ENCODE measurements at places on chromosomes 13 and 19. TPM values are rescaled to one million over a fixed set of nuclear protein-coding genes. Genes with fewer than 3 reads are reported as not detected.

FDX2 gene
- total RNA-seq, result 45.9 TPM

DNA sequence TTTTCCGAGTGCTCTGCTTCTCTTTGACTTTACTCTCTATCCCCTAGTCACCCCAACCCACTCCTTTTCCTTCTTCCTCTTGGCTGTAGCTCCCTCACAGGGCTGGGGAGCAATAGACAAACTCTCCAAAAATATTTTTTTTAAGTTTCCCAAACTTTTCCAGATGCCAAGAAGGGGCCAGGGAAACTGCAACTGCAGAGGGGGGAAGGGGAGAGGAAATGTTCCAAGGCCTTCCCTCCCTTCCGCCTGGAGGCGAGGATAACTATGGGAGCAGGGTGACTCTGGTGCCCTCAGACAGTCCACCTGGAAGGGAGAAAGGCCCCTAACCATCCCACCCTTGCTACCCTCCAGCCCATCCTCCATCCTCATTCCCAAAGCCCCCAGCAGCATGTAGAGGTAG, 49.4 kb downstream of the LYL1 start:
- DNase-seq, result no peak
- H3K36me3 ChIP-seq, result no peaks in the 10 kb centered on the region
- no peak overlapping the region for H3K4me3 ChIP-seq
- peak overlapping the region; percentile 97 for H3K27ac ChIP-seq

DNA sequence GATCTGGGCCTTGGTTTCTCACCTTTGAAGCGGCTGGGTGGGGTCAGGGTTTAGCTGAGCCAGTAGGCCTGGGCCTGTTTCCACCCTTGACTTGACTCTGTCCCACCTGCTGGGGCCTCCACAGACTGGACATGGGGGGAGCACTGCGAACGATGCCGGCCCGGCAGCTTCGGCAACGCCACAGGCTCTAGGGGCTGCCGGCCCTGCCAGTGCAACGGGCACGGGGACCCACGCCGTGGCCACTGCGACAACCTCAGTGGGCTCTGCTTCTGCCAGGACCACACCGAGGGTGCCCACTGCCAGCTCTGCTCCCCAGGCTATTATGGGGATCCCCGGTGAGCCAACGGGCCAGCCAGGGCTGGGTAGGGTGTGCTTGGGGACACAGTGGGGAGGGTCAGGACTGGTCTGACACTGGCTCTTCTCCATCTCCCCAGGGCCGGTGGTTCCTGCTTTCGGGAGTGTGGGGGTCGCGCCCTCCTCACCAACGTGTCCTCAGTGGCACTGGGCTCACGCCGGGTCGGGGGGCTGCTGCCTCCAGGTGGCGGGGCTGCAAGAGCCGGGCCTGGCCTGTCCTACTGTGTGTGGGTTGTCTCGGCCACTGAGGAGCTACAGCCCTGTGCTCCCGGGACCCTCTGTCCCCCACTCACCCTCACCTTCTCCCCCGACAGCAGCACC, 28.0 kb downstream of the MEGF8 start:
- DNase-seq, result no peak
- H3K27me3 ChIP-seq, result no peaks in the 10 kb centered on the region
- H3K4me3 ChIP-seq, result no peak overlapping the region
- H3K4me1 ChIP-seq, result no peaks in the 10 kb centered on the region
- peaks cover 20% of the 10 kb centered on the region for H3K36me3 ChIP-seq
- no peak overlapping the region for H3K27ac ChIP-seq

DNA sequence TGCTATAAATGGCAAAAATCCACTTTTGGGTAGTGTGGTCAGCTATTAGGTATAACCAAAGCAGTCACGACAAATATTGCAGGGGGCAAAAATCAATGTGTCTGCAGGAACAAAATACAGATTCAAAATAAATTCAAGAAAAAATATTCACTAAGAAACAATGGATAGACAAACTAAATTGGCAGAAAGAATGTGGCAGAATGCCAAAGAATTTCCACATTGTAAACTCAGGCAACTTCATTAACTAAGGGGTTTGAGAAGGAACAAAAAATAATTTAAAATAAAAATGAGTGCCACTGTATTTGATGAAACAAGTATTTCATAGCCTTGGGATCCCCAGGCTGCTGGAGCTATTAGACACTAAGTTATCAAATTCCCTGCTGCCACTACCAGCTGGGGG, 193.1 kb downstream of the VWA8 start:
- no peak overlapping the region for H3K4me3 ChIP-seq
- H3K4me1 ChIP-seq, result no peaks in the 10 kb centered on the region
- DNase-seq, result no peak
- no peaks in the 10 kb centered on the region for H3K36me3 ChIP-seq
- H3K27ac ChIP-seq, result no peak overlapping the region

DNA sequence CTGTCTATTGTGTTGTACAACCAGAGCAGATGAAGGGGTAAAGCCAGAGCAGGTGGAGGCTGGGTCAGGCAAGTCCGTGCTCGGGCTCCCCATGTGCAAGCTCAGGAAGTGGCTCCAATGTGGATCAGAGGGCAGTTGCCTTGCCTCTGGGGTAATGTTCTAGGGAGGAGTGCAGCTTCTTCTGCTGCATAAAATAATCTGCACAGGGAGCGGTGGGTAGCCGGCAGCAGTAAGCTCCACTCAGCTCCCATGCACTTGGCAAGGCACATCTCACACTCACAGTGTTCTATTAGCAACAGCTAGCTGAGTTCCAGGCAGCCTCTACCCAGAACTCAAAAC, 565.3 kb upstream of the SLITRK1 start:
- no peaks in the 10 kb centered on the region for H3K4me1 ChIP-seq
- no peak overlapping the region for H3K27ac ChIP-seq
- H3K27me3 ChIP-seq, result no peaks in the 10 kb centered on the region
- DNase-seq, result no peak
- H3K4me3 ChIP-seq, result no peak overlapping the region
- H3K36me3 ChIP-seq, result no peaks in the 10 kb centered on the region

DNA sequence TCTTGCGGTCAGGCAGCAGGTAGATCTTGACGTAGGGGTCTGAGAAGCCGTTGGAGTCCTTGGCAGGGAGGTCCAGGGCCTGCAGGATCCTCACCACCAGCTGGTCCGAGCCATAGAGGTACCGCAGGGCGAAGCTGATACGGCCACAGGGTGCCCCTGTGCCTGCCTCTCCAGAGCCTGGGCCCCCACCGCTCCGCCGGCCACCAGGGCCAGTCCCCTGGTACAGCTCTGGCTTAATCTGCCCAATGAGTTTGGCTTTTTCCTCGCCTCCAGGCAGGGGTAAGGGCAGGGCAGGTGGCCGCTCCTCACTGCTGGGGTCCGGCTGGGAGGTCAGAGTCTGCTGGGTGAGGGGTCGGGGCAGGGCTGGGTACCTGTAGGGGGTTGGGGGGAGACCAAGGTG, 9.9 kb downstream of the SYT3 start:
- H3K4me1 ChIP-seq, result no peaks in the 10 kb centered on the region
- no peaks in the 10 kb centered on the region for H3K27me3 ChIP-seq
- H3K4me3 ChIP-seq, result no peak overlapping the region
- no peak for DNase-seq
- no peaks in the 10 kb centered on the region for H3K36me3 ChIP-seq

JUNB gene
- 125 TPM for total RNA-seq

FXYD7 gene
- total RNA-seq, result not detected

DNA sequence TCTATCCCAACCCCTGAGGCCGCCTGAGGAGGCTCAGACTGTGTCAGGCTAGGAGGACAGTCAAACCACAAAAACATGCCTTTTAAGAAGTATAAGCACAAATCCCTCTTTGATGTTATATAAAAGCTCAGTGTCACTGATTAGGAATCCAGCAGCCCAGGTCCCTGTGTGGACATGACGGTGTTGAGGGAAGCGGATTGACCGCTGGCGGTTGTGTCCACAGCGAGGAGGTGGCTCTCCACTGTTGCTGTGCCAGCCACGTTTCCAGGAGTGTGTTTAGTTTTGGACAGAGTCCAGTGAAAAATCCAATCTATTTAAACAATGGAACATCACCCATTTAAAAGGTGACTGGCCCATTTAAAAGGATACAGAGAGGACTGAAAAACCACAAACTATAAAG, 7.5 kb upstream of the GJA3 start:
- no peaks in the 10 kb centered on the region for H3K27me3 ChIP-seq
- no peak overlapping the region for H3K4me3 ChIP-seq

- no peak overlapping the region for H3K4me3 ChIP-seq
- H3K4me1 ChIP-seq, result no peaks in the 10 kb centered on the region
- no peaks in the 10 kb centered on the region for H3K27me3 ChIP-seq
- peak overlapping the region; percentile 0 for H3K27ac ChIP-seq
- no peaks in the 10 kb centered on the region for H3K36me3 ChIP-seq
These were observed 23.8 kb downstream of the TEX101 start for GRCh38 chr19:43438291-43439031.

MYO9B gene
- 48.2 TPM for total RNA-seq

GRCh38 chr19:7373862-7374261, 25.1 kb downstream of the ARHGEF18 start:
- H3K4me1 ChIP-seq, result peaks cover 45% of the 10 kb centered on the region
- no peaks in the 10 kb centered on the region for H3K27me3 ChIP-seq
- no peak for DNase-seq

ZFP14 gene
- 13.3 TPM for total RNA-seq

GRCh38 chr13:98787996-98788395, 35.5 kb upstream of the SLC15A1 start:
- no peaks in the 10 kb centered on the region for H3K27me3 ChIP-seq
- no peak for DNase-seq
- no peak overlapping the region for H3K4me3 ChIP-seq
- H3K4me1 ChIP-seq, result no peaks in the 10 kb centered on the region

- H3K27ac ChIP-seq, result peak overlapping the region; percentile 71
- H3K4me3 ChIP-seq, result peak overlapping the region; percentile 45
- no peaks in the 10 kb centered on the region for H3K27me3 ChIP-seq
- DNase-seq, result no peak
These were observed 3.8 kb upstream of the RPL36 start for GRCh38 chr19:5686326-5686646.

DNA sequence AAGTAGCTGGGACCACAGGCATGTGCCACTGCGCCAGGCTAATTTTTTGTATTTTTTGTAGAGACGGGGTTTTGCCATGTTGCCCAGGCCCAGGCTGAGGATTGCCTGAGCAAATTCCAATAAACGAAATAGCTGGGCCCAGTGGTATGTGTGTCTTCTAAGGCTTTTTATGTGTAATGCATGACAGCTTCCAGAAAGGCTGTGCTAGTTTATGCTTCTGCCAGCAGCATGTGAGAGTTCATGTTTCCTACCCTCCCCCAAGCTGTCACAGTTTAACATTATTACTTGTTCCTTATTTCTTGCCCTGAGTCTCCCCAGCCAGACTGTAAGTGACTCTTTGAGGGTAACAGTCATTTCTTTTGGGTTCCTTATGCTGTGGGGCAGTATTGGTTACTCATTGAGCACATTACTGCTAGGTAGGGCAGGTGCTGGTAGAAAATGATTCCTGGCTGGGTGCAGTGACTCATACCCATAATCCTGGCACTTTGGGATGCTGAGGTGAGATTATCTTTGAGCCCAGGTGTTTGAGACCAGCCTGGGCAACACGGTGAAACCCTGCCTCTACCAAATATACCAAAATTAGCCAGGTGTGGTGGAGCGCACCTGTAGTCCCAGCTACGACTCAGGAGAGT, 13.6 kb downstream of the GPATCH1 start:
- H3K27me3 ChIP-seq, result no peaks in the 10 kb centered on the region
- no peak for DNase-seq
- no peak overlapping the region for H3K27ac ChIP-seq
- no peak overlapping the region for H3K4me3 ChIP-seq

JSRP1 gene
- total RNA-seq, result not detected

DNA sequence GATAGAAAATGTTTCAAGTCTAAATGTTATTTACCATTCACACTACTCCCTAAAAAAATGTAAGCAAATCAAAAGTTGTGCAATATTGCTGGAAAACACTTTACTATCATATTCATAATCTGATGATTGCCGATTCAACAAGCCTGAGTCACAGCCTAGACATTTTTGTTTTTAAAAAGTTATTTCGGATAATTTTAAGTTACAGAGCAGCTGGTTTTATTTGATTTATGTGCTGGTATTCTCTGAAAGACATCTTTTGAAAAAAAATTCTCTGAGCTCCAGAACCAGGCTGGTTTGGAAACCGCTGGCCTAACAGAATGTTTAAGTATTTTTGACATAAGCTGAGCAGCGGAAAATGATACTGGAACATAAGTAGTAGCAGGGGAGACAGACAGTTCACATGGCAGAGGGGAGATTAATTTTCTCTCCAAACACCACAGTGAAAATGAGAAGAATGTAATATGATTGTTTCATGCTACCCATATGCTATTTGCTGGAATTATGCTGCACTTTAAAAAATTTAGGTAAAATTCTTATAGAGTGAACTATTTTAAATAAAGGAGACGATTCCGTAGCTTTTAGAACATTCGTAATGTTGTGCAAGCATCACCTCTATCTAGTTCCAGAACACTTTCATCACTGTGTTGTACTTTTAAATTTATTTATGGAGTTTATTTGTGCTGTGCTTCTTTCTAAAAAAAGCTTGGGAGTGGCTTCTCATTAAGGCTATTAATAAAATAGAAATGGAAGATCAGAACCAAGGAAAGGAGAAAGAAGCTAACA, 36.1 kb downstream of the TBC1D4 start:
- no peaks in the 10 kb centered on the region for H3K4me1 ChIP-seq
- no peak overlapping the region for H3K27ac ChIP-seq
- H3K4me3 ChIP-seq, result no peak overlapping the region
- no peaks in the 10 kb centered on the region for H3K27me3 ChIP-seq
- H3K36me3 ChIP-seq, result no peaks in the 10 kb centered on the region
- no peak for DNase-seq

- DNase-seq, result no peak
- H3K27me3 ChIP-seq, result no peaks in the 10 kb centered on the region
- H3K27ac ChIP-seq, result no peak overlapping the region
- H3K4me1 ChIP-seq, result peaks cover 32% of the 10 kb centered on the region
- no peak overlapping the region for H3K4me3 ChIP-seq
- peaks cover 33% of the 10 kb centered on the region for H3K36me3 ChIP-seq
These were observed 10.4 kb downstream of the CLASRP start for GRCh38 chr19:45049073-45049736.

FZR1 gene
- 11.8 TPM for total RNA-seq

DNAAF3 gene
- not detected for total RNA-seq

DNA sequence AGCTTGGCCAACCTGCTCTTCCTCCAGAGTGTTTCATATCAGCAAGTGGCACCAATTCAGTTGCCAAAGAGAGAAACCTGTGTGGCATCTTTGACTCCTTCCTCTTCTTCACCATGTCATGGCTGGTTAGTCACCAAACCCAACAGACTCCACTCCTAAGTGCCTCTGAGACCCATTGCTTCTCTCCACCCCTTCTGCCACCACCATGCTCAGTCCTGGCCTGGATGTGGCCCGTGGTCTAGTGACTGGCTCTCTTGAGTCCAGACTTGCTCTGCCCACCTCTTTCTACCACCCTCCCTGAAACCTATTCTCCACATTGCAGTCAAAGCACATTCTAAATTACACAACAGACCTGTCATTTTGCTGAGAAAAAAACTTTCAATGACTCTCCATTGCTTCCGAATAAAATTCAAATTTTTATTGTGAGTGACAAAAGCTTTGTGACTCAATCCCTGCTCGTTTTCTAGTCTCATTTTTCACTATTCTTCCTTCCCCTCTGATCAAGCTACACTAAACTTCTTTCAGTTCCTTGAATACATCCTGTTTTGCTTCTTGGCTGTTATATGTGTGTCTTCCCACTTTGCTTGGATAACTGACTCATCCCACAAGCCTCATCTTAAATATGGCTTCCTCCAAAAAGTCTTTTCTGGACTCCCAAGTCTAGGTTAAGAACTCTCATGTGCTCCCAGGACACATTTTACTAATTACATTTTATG, 12.0 kb upstream of the TNFSF11 start:
- no peak overlapping the region for H3K4me3 ChIP-seq
- H3K36me3 ChIP-seq, result no peaks in the 10 kb centered on the region
- no peaks in the 10 kb centered on the region for H3K4me1 ChIP-seq
- no peak for DNase-seq

PPM1N gene
- total RNA-seq, result 2.4 TPM

GRCh38 chr13:108597943-108598342, 31.5 kb upstream of the MYO16 start:
- no peak overlapping the region for H3K4me3 ChIP-seq
- H3K27ac ChIP-seq, result no peak overlapping the region

CACNA1A gene
- 0.14 TPM for total RNA-seq

EPS8L1 gene
- total RNA-seq, result not detected

ZNF836 gene
- 9.1 TPM for total RNA-seq

GPC5 gene
- 3.9 TPM for total RNA-seq

All from sigmoid colon (tissue), 7 donors.